ENCODE measurements at places on chromosomes 5 and 9.

DNA sequence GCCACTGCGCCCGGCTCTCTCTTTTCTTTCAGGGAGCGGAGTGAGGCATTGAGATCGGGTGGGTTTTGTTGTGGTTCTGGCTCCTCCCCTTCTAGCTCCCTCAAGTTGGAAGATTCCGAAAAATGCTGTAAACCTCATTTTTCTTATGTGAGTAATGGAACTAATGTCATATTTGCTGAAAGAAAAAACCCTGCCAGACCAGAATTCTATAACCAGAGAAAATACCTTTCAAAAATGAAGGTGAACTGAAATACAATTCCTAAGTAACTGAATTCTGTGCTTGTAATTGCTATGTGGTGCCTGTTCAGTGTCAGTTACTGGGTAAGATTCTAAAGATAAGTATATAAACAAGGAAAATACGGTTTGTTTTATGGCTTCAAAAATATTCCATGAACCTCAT, 30.9 kb upstream of the CDK20 start:
- no peak for DNase-seq

DNA sequence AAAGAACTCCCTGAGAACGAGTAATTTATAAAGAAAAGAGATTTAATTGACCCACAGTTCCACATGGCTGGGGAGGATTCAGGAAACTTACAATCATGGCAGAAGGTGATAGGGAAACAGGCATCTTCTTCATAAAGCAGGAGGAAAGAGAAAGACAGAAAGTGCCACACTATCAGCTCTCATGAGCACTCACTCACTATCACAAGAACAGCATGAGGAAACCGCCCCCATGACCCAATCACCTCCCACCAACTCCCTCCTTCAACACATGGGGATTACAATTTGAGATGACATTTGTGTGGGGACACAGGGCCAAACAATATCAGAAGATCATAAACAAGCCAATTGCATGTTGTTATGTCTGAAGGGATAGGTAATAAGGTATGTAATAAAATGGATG, 935.9 kb upstream of the COX7C start:
- no peak for DNase-seq

DNA sequence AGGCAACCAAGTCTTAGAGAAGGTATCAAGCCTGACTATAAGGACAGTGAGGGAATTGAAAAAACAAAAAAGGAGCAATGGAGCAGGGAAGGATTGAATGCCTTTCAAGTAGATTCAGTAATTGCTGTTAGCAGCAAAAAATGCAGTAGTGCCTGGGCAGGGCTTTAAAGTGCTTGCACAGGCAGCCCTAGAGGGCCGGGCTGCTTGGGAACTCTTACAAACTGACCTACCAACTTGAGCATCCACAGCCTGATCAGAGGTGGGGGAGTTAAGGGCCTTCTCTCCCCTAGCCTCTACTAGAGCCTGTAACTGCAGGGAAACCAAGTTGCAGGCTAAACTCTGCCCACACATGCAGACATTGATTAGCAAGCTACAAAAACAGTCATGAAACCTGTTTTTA, 19.4 kb downstream of the FXN start:
- DNase-seq = no peak

GRCh38 chr9:137383081-137383783, 39.7 kb downstream of the EXD3 start:
- DNase-seq = no peak

DNA sequence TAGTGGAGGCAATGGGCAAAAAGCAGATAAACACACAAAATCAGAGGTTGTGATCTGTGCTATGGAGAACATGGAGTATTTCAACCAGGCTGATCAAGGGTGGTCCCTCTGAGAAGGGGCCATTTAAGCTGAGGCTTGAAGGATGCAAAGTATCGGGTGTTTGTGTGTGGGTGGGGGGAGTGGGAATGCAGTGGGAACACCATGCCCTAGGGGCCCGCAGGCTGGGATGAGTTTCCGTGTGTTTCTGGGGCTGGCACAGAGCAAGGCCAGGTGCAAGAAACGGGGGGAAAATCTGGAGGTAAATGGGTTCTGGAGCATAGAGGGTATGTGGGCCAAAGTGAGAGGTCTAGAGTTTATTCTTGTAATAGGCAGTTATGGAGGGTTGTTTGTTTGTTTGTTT, 13.8 kb upstream of the LARP1 start:
- DNase-seq = no peak

DNA sequence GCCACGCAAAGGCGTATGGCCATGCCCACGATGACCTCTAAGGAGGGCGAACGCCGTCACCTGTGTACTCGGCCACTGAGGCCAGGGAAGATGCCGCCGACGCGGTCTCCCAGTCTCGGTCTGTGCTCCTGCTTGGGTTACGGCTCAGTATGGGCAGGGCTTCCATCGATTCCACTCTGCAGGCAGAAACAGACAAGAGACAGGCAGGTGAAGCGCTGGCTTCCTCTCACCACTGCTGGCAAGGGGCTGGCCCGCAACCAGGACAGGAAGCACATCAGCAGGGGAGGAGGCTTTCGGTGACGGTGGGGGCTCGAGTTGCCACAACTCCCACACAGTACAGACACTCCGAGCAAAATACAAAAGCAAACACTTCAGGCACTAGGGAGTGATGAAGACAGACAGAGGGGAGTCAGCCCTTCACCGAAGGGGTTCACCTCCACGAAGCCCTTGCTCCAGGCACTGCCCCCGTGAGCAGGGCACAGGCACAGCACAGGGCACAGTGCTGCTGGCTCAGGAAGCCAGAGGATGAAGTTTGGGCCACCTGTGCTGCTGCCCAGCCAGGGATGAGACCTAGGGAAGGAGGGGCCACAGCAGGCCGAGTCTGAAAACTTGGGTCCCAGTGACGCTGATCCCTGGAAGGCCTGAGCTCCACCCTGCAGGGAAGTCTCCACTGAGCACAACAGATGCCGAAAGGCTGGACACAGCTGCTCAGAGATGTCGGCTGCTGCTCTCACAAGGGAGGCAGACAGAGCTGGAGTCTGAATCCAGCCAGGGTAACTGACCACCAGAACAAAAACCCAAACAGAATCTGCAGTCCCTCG, 91.3 kb downstream of the CAMSAP1 start:
- DNase-seq = no peak

DNA sequence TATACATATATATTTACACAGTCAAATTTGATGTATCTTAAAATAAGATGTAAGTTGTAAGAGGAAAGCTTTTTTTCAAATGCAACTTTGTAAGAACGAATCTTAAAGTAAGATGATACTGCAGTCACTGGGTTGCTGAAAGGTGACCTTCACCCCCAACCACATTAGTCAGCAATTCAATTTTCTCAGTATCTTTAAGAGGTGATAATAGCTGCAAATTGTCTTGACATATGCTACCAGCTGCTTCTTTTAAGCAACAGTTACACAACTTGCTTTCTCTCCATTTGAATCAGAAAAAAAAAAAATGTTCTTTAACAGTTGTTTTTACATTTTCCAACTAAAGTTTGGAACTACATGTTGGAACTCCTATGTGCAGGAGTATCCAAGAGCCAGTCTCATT, 246.6 kb upstream of the CCNG1 start:
- DNase-seq = no peak

- no peak for DNase-seq
These were observed 8.8 kb downstream of the TMEM171 start for GRCh38 chr5:73129143-73129542.

DNA sequence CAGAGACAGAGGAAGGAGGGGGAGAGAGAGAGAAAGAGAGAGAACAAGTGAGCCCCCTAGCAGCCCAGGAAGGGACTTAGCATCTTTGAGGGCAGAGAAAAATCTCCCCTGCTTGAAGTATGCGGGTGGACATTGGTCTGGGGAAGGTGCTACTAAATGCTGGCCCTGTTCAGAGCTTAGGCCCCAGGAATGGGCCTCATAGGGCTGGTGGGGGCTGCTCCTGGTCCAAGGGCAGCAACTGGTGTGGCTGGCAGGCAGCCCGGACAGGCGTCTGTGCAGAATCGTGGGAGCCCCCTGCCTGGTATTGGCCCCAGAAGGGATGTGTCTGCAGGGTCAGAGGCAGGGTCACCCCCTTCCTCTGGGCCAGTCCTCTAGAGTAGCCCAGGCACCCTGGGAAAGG, 47.8 kb upstream of the SUSD3 start:
- no peak for DNase-seq

DNA sequence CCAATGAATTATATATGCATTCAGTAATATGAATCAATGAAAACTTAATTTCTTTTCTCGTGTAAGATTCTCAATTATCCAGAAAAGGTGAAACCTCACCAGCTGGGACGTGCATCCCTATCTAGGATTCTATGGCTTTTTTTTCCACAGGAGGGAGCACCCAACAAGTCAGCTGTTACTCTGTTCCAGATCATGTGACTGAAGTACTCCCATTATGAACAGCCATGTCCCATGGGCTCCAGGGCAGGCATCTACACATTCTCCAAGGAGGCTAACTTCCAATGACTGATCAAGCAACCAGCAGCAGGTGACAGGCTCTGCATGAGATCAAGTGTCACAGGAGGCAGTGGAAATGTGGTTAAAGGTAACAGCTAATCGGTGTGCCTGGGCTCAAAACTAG, 118.8 kb downstream of the ELAVL2 start:
- DNase-seq = no peak

GRCh38 chr9:71763832-71764231, 4.5 kb downstream of the CEMIP2 start:
- DNase-seq = no peak

DNA sequence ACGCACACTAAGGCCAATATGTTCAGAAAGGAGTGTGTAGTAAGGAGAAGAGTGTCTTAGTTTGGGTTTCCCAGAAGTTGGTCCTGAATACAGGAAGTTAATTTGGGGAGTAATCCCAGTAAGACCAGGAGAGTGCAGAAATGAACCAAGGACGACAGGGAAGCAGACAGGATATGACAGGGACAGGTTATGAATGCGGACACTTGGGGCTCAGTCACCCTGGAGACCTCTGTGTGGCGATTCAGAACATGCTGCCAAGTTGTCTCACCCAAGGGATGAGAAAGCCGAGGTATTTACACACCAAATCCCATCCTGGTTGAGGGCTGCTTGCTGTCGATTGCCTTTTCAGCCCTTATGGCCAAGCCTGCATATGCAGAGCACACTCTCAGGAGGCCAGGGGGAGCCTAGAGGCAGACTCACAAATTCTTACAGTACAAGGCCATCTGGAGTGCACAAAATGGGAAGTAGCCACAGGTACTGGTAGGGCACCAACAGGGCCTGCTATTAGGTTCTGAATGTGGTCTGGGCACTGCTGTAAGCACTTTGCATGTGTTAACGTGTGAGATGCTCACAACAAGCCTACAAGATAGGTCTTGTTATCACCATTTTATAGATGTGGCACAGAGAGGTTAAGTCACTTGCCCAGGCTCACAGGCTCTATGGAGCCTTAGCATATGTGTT, 233.1 kb upstream of the ANKRD55 start:
- no peak for DNase-seq

- DNase-seq = peak; percentile 79
These were observed 914 bp upstream of the CD72 start for GRCh38 chr9:35618854-35619799.

- no peak for DNase-seq
These were observed 624.1 kb downstream of the NR2F1-AS1 start for GRCh38 chr5:92956886-92957285.

DNA sequence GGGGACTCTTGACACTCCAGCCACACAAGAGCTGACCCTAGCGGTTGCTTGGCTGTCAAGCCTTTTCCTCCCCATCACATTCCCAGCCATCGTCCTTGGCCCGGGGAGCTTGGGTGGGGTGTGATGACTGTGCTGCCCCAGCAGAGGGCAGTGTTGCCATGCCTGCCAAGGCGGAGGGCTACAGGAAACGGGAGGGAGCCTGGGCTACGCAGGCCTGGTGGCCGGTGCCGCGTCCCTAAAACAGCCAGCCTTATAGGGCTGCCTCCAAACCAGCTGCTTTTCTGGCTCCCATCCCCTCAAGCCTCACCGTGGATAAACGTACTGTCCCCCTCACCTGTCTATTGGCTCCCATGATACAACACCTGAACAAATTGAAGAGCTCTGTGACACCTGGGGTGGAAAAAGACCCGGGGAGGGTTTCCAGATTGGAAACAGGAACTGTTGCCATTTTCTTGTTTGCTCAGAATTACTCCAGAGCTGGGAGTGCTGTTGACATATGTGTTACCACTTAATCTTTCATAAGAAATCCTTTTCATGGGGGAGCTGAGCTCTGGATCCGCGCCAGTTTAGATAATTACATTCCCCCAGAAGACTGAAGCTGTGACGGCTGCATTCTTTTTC, 72.8 kb upstream of the ASTN2 start:
- peak; percentile 75 for DNase-seq

GRCh38 chr9:21499912-21500311, 17.8 kb upstream of the IFNE start:
- no peak for DNase-seq

GRCh38 chr9:115845648-115846312, 307.8 kb upstream of the PAPPA start:
- DNase-seq = no peak

DNA sequence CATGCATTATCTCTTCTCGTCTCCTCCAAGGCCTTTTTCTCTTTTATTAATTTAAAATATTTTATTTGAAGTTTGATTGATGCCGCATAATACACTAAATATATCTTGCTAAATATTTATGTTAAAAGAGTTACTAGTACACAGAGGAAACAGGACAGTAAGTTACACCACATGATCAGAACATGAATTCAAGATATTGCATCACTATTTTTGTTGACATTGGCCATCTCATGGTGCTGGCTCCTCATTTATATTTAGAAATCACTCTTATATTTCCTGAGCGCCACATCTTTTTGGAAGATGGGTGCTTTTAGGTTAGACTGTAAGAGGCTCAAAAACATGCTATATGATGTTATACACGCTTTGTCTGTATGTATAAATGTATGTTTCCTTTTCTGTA, 23.0 kb downstream of the SPEF2 start:
- no peak for DNase-seq

DNA sequence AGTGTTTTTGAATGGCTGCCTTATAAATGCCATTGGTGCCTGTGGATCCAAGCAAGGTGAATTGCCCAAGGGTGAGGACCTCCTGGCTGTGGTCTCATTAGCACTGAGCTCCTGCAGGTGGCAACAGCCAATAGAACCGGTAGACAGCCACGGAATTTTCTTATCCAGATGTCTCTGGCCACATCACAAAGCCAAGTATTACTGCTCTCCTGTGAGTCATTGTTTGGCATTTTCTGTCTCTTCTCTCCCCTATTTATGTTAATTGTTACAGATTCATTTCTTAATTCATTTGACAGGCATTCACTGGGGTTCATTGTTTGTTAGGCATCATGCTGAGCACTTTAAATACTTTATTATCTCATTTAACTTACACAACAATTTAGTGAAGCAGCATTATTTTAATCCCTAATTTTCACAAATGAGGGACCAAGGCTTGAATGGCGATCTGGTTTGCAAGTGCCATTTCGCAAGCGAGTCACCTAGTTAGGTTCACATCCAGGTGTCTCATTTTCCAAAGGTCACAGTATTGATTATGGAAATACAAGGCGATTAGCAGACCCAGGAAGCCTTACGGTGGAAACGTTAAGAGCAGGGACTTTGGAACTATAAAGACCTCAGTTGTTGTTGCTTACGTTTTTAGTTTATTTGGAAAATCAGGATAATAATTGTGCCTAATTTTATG, 58.2 kb upstream of the DPYSL3 start:
- no peak for DNase-seq

GRCh38 chr9:133534346-133535291, at the start of gene ADAMTSL2:
TSS of gene ADAMTSL2 (plus strand) at chr9:133534704. CDS start at chr9:133536713, 2,009 bp downstream.
- peak; percentile 27 for DNase-seq

- DNase-seq = no peak
These were observed 33.3 kb upstream of the C7 start for GRCh38 chr5:40875958-40876357.

Data from upper lobe of left lung (tissue), 6 donors.